Glutamatergic neuron (in vitro differentiated cells): ENCODE measurements at places on chromosomes 11 and 22. TPM values are rescaled to one million over a fixed set of nuclear protein-coding genes. Genes with fewer than 3 reads are reported as not detected.

The NXPE1 gene
- total RNA-seq: not detected

The NAA40 gene
- total RNA-seq: 68.0 TPM

The ACTN3 gene
- 2.0 TPM for total RNA-seq

The TAF1D gene
- 71.9 TPM for total RNA-seq

The C11orf16 gene
- not detected for total RNA-seq

The OR51B2 gene
- not detected for total RNA-seq

The RAG2 gene
- not detected for total RNA-seq

The MN1 gene
- 0.91 TPM for total RNA-seq

The GRAP2 gene
- total RNA-seq: not detected

The DEFB108B gene
- not detected for total RNA-seq

The DEUP1 gene
- total RNA-seq: not detected

The SCGB1A1 gene
- total RNA-seq: not detected
